ENCODE measurements at places on chromosomes 4 and X.

GRCh38 chrX:319579-320125 lies 1.1 kb upstream of the GTPBP6 start:
- DNase-seq, result no peak

GRCh38 chr4:7950301-7951092 lies 10.8 kb upstream of the AFAP1 start:
- DNase-seq, result no peak

DNA sequence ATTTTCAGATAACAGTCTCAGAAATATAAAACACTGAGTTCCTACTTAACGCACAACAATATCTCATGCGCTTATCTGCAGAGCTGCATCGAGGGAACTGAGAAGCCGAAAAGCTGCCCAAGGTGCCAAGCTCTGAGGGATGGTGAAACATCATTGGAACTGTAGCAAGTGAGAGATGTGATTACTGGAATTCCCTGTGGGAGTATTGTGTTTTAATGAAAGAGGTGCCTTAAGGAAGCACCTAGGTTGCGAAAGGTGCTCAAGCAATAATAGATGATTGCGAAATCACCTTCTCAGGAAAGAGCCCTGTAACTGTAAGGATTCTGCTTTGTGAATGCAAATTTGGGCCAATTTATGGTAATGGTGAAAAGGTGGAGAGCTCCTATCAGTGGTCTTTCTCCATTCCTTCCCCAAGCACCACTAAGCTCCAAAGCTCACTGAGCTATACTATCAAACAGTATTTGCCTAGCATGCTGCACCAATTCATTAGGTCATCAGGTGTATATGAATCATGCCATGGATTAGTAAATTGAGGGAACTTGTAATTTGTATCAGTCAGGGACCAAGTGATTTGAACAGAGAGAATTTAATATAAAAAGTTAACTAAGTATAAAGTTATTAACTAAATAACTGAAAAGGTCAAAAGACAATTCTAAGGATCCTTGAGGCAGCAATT lies 59.0 kb upstream of the ATP8A1 start:
- DNase-seq, result peak; percentile 0

GRCh38 chr4:138890891-138891570 lies 124.5 kb upstream of the NOCT start:
- no peak for DNase-seq

GRCh38 chr4:111960241-111960667 lies 185.0 kb upstream of the FAM241A start:
- DNase-seq, result no peak

GRCh38 chrX:39144323-39144722 lies 343.1 kb downstream of the MID1IP1 start:
- DNase-seq, result no peak

DNA sequence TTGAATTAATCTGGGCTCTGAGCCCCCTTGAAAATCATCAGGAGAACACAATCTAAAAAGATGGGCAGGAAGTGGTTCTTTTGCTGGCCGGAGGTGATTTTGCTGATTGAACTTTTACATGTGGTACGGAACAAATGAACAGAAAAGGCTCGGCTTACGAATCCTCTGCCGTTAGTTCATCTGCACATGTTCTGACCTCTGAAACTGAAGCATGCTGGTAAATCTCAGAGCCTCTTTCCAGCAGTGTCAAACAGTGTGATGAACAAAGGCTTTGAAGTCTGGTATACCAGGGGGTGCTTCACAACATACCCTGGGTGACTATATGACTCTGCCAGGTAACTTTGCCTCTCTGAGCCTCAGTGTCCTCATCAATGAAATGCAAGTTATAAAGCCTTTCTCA lies 194.2 kb upstream of the C1QTNF7 start:
- DNase-seq, result no peak

DNA sequence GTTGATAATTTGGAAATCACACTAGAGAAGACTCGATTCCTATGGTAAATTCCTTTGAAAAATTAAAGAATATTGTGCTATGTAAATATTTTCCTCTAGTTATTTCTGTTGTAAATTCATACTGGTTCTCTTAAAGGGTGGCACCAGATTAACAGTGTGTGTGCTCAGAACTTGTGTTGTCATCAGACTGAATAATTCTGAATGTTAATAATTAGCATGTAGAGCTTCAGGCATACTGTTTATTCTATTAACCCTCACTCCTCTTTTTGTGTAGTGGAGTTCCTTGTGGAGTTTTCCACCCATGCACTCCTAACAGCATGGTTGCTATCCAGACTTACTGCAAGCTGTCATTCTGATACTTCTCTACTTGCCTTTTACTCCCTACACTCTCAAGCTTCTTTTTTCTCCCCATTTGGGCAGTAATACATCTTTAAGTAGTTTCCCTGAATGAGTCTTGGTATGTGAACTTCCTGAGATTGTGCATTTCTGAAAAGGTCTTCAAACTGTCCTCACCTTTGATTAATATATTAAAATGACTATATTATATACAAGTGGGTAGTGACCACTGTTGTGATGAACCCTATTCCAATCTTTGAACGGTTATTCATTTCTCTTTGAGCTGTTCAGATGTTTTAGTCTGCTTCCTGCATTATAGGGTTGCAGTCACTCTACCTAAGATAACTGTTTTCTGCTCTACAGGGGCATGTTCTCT lies 29.9 kb upstream of the RTL8A start:
- DNase-seq, result no peak

DNA sequence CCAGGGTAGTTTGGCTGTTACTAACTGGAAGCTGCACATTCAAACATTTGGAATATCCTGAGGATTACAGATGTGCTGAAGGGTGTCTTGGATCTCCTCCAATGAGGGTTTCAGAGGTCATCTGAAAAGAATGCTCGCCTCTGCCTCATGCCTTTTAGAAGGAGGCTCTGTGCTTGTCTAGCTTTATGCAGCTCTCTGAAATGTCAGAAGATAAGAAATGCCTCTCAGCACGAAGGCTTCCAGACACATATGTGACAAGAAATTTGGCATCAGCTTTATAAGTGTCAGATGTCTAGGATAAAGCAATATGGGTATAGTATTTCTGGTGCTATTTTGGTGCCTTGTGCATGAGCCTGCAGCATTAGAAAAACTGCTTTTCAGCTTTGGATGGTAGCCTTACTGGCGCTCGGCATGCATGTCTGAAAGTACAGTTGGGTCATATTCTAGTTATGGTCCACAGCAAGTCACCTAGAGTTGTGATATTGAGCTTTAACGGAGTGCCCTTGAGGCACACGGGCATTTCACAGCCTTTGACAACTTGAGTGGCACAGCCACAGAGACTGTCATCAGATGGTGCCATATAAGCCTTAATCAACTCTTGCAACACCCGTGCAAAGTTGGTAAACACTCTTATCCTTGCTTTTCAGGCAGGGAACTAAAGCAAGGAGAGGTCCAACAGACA lies 70.8 kb upstream of the PGRMC2 start:
- no peak for DNase-seq

DNA sequence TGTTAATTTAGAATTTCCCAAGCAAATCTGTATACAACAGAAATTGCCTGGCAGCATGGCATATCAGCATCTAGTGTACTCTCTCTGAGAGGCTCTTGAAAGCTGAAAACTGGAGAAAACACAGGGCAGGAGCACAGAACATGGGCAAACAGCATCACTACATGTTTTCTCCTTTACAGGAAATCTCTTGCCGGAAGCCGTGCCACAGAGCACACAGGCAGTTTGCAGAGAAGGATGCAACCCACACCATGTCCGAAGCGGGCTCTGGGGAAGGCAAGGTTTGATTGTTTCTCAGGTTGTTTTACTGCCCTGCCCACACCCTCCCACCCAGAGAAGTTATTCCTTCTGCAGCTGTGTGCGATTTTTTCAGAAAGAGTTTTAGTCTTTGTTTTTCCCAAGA lies 41.1 kb upstream of the FAM9C start:
- DNase-seq, result no peak

DNA sequence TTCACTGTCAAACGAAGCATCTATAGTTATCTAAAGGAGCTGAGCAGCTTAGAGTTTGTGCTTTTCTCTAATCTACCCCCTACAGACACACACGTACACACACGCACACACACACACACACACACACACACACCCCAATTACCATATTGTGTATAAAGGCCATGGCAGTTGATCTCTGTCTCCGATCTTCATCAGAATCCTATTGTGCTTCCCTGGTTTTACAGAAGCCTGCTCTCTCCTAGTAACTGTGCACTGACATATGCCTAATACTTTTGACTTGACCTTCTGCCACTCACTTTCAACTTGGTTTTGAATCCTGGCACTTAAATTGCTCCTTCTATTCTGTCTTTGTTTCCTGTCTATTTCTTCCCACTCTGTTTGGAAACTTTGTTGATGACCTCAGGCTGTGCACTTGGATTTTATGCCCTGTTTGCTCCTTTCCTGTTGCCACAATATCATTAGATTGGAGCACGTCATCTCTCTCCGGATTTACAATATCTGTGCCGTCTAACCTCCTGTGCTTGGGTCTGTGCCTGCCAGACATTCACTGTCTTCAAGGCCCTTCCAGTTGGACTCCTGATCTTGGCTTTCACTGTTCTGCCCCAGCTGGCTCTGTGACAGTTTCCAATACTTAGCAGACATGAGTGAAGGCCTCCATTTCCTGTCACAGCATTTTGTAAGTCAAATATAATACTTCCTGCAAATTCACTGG lies 928.1 kb downstream of the FAT4 start:
- no peak for DNase-seq

DNA sequence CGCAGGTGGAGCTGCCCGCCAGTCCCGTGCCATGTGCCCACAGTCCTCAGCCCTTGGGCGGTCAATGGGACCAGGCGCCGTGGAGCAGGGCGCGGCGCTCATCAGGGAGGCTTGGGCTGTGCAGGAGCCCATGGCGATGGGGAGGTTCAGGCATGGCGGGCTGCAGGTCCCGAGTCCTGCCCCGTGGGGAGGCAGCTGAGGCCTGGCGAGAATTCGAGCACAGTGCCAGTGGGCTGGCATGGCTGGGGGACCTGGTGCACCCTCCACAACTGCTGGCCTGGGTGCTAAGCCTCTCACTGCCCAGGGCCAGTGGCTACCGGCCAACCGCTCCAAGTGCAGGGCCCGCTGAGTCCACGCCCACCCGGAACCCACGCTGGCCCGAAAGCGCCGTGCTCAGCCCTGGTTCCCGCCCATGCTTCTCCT lies 646.5 kb downstream of the GABRG1 start:
- DNase-seq, result no peak

GRCh38 chrX:129125122-129125914 lies 398.0 kb downstream of the SMARCA1 start:
- no peak for DNase-seq

DNA sequence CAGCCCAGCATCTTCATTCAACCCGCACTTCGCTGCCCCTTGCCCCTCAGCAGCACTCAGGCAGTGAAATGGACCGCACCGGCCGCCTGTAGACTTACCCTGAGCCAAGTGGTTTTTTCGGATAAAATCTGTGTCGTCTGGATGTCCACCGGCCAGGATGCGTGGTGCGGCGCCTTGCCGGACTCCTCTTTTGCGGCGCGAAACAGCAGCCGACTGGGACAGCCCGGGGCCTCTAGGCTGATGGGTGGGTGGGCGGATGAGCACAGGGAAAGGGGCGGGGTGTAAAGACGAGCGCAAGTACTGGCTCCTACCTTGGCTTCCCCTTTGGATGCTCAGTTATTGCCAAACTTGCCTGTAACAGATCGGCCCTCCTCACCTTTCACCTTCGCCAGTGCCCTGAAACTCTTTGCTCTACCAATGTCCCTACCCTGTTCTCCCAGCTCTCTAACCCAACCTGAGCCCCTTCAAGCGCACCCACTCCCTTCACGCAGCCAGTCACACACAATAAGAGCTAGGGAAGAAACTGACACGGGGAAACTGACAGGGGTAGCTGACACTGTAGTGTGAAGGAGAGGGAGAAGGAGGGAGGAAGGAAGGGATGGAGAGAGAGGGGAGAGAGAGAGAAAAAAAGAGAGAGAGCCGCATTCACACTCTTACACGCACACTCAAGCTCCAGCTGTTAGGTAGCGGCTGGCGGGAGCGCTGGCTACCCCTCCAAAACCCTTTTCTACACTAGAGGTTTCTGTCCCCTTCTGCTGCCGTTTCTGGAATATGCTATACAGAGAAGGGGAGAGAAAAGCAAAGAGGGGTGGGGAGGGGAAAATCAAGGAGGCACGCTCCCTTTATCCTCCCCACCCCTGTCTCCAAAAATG lies 559 bp downstream of the TRPC5 start:
- no peak for DNase-seq

DNA sequence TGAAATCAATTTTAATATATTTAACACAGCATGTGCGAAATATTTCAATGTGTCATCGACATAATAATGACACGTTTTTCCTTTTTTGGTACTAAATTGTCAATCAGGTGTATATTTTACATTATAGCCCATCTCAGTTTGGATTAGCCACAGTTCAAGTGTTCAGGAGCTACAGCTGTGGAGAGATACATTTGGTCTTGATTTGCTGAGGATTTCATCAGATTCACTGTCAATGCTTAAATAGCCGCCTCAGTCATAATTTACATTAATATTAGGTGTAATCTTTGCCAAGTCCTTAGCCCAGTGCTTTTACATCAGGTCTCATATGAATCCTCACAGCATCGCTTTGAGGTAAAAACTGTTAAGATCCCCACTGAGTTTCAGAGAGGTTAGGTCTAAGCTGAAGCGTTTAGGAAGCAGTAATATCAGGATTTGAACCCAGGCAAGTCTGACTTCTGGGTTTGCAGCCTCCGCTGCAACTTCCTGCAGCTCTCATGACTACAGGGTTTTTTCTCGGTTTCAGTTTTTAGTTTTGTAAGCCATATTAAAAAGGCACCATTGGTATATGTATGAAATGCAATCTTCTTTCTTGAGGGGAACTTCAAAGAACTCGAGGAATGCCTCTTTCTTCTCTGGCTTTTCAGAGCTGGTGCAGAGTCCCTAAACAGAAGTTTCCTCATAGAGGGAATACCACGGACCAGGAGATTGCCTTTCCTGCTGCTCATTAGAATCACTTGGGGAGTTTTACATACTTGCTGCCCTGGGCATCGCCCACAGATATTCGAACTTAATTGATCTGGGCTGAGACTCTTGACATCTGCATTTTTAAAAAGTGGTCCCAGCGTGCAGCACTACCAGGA lies 6.4 kb downstream of the MTM1 start:
- DNase-seq, result no peak

GRCh38 chr4:59044286-59044900 lies 1934.2 kb upstream of the IGFBP7 start:
- no peak for DNase-seq

GRCh38 chr4:7988437-7988836 lies 48.8 kb upstream of the AFAP1 start:
- DNase-seq, result no peak

DNA sequence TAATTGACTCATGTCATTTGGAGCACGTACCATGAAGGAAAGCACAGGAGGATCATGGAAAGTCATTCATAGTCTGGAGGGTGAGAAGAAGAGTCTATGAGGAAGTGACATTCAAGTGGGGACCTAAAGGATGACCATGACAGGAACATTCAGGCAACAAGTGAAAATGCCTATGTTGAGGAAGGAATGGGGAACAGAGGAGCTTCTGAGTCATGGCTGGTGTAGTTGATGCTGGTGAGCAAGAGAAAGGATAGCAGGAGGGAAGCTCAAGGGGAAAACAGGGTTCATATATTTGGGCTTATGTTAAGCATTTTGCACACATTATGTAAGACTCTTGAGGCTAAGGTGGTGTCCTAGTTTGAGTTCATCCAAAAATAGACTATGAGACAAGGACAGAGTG lies 318.6 kb downstream of the HNRNPD start:
- DNase-seq, result no peak
